Mammary epithelial cell (primary cell): ENCODE measurements at places on chromosomes 16 and 17.

DNA sequence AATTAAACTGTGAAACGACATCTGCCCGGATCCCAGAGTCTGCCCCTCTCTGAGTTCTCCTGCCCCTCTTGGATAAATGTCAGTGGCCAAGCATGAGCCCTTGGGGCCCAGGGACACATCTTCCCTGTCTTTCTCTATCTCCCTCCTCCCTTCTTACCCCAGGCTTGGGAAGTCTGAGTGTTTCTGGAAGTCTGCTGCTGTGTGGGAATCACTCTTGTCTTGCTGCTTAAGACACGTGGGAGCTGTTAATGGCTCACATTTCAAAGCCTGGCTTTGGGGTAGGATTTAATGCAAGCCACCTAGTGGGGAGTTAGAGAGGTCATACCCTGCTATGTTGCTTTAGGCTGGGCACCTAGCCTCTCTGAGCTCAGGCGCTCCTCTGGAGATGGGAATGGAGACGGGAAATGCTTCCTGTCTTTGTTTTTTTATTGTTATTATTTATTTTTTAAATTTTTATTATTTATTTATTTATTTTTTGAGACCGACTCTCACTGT lies 218.5 kb upstream of the CIBAR2 start:
- peak; percentile 61 for DNase-seq

GRCh38 chr16:75475420-75475847 lies 10.9 kb upstream of the TMEM170A start:
- no peak for DNase-seq

DNA sequence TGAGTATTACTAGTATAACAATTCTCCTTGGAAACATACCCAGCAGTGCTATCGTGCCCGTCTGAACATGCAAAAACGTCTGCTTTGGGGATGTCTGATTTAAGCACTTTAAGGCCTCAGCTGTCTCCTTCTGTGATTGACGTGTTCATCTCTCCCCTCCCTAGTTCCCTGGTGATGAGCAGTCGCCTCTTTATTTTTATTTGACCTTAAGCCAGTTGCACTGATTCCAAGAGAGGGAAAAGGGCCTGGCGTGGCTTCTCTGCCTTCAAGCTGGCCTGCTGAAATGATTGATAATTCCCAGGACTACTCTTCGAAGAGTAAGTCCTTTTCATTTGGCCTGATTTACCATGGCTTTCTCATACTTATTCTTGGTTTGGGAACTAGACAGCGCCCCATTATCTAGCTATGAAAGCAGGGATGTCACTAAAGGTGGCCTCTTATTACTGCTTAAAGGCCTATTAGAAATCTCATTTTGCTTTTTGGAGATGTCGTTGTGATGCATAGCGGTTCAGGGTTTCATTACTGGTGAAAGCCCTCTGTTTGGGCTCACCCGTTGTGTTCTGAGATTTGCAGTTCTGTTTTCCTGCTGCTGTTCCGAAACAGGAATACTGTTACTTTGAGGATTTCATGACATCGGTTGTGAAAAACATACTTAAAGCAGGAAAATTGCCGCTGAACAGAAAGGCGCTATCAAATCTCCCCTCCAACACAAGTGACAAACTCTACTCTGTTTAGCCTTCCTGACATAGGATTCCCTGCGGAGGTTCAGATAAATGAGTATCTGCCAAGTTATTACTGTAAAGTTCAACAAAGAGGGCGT lies 65.5 kb downstream of the IQCK start:
- no peak for DNase-seq

DNA sequence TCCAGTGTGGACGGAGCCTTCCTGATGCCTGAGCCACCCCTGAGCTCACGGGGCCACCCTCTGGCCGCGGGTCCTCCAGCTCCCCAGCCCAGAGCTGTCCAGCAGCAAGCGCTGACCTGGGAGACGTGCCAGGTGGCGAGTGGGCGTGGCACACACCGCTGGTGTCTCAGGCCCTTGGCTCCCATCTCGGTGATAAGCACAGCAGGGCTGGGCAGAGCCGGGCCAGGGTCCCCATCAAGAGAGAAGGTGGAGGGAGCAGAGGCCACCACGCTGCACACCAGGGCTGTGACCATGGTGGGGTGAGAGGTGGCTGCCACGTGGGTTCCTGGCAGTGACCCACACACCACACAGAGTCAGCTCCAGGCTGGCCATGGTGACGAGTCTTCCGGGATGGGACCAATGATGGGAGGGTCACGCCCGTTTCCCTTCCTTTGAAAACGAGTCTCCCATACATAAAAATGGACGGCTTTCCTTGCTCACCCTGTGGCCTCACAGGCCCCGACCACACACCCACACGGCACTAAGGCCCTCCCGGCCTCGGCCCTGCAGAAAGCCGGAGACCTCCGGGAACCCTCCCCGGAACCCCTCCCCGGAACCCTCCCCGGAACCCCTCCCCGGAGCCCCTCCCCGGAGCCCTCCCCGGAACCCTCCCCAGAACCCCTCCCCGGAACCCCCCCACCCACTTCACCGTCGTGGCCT lies 16.8 kb downstream of the UTS2R start:
- DNase-seq: no peak

- DNase-seq: no peak
Measured at GRCh38 chr16:886802-887731, 83.7 kb downstream of the LMF1 start.

GRCh38 chr16:19746561-19746960 lies 28.5 kb downstream of the IQCK start:
- no peak for DNase-seq

DNA sequence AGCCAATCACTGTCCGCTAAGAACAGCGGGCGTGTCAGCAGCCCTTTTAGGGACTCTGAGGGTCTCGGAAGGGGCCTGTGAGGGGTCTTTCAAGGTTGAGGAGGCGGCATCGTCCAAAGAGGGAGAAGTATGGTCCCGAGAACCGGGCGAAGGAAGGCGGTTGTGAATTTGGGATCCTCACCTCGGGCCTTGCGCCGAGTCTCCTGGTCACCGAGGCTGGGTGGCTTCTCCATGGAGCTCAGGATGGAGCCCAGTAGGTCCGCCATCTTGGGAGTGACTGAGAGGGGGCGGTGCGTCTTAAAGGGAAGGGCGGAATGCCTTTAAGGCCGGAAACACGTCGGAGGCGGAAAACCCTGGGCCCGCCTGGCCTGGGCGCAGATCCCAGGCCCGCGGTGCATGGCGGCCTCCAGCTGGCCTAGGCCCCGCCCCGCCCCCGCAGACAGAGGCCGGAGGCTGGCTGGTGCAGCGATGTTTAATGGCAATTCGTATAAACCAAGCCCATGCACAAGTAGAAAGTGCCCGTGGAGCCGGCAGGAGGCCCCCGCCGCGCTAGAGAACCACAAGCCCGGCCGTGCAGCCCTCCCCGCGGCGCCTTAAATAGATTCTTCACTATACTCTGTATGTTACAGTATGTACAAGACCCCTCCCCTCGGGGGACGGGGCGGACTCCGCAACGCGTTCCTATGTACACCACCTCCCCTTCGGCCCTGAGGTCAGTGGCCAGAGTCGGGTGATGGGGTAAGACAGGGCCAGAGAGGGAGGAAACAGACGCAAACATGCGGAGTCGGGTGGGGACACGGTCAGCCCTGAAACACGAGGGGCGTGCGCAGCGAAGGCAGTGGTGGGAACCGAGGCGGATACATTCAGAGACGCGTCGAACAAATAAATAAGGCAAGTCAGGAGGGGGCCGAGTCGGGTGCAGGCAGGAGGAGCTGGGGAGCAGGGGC lies at the start of gene SPAG7:
SPAG7 (minus strand) TSS at position 279 of the 947 bp plus-strand sequence; CDS start at position 266, 13 bp downstream.
- peak; percentile 95 for DNase-seq

DNA sequence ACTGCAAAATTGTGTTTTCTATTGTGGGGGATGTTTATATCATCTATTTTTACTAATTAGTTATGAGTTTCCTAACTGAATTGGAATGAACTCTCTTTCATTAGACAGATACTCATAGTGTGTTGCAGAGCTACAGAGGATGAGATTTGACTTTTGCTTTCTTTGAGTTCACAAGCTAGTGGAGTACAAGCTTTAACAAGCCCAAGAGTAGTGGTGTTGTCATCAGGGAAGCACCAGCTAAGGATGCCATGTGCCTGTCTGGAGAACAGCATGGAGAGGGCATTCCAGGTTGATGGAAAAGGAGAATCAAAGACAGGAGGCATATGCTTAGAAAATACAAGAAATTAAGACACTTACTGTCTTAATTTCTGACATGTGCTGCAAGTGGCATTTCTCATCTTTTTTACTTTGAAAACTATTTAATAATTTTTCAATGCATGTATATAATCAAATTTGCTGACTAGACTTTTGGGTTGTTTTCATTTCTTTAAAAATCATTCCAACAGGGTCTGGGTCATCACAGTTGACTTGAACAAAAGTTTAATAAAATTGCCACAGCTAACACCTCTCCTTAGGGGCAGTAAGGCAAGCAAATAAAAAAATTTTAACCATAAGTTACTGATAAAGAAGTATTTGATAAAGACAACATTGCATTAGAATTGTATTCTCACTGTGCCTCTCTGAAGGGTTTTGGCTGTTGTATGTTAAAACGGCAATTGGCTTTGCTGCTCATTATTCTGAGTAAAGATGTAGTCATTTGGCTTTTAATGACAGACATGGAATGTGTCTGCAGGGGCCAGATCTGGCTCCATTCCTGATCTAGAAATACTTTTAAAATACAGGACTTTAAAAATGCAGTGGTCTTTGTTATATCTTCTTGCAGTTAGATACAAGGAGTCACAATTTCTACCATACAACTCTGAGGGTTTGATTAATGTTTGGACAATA lies 323.7 kb upstream of the CDH11 start:
- peak; percentile 8 for DNase-seq

- DNase-seq: no peak
Measured at GRCh38 chr17:64001763-64002529, 3.8 kb downstream of the PRR29 start.

- no peak for DNase-seq
Measured at GRCh38 chr17:31598921-31599571, 207.6 kb downstream of the RAB11FIP4 start.

DNA sequence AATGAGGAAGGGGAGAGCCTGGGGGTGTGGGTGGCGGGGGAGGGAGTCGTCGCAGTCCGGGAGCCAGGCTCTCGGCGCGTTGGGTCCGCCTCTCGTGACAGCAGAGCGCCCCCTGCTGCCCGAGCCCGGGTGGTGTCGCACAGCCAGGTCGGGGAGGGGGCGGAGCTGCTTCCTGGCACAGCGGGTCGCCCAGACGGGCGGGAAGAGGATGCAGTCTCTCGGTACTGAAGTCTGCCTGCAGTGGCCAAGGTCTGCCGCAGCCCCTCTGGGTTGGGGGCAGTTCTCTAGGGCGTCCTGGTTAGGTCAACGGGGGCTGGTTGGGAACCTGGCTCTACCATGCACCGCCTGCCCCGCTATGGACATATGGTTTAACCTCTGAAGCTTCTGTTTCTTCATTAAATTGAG lies 38.2 kb upstream of the CCDC182 start:
- DNase-seq: peak; percentile 13

DNA sequence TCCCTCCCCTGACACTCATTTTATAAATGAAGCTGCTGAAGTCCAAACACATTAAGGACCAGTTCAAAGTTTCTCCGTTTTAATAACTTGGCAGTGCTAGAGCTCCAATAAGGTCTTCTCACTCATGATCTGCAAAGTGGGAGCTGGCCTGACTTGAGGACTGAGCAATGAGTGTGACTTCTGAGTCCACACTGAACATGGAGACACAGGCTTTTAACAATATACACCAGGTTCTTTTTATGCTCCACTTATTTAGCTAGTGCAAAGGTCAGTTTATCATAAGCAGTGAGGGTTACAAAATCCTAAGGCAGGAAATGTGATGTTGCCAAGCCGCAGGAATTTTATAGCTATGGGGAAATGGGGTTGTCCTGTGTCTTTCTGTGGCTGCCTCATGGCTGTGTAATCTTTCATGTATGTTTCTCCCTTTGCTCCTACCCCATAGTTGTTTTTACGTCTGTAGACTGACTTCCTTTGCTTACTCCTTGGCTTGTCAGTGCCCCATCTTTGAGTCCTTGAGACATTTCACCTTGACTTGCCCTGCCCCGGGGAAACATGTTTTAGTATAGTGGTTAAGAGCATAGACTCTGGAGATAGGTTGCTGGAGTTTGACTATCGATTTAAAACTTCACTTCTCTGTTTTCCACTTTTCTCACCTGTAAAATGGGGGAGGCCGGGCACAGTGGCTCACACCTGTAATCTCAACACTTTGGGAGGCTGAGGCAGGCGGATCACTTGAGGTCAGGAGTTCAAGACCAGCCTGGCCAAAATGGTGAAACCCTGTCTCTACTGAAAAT lies 12.2 kb upstream of the MMD start:
- peak; percentile 93 for DNase-seq

DNA sequence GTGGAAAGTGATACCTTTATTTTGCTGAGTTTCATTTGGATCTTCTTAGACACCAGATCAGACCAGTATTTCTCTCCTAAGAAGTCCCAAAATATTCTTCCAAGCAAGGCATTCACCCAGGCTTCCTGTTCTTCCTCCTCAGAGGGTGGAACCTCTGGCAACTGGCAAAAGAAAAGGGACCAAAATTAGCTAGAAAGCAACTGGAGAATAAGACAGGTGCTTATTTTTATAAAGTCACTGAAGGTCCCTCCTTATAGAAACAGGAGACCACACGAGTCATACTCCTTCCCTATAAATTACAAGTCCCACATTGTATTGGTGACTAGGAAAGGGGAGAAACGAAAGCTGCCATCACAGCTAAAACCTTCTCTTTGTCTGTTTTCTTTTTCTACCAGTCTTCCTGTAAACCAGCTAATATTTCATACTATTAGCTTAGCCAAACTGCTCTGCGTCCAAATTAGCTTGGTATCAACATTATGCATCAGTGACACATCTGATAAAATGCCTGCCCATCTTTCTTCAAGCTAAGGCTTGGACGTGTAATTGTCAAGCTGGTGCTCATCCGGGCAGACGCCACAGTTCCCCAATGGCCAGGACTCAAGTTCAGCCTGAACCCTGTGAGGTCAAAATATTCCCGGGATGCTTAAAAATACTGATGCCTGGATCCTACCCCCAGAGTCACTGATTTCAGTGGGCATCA lies 47.5 kb upstream of the ERN1 start:
- DNase-seq: no peak

- DNase-seq: no peak
Measured at GRCh38 chr17:34371405-34372100, 8.5 kb upstream of the CCL1 start.

- DNase-seq: peak; percentile 81
Measured at GRCh38 chr17:82241183-82241925, 12.5 kb downstream of the SLC16A3 start.

GRCh38 chr16:88924834-88925539 lies 52.0 kb downstream of the CBFA2T3 start:
- peak; percentile 68 for DNase-seq

- DNase-seq: peak; percentile 47
Measured at GRCh38 chr16:71524566-71525553, 1.4 kb upstream of the CHST4 start.

GRCh38 chr16:14600164-14600563 lies 29.9 kb downstream of the PARN start:
- no peak for DNase-seq

- peak; percentile 64 for DNase-seq
Measured at GRCh38 chr16:59988591-59988990, 1254.5 kb upstream of the GOT2 start.

GRCh38 chr16:11977376-11978041 lies 975 bp downstream of the SNX29 start:
- peak; percentile 69 for DNase-seq

- DNase-seq: no peak
Measured at GRCh38 chr17:3919123-3919624, 2.9 kb upstream of the P2RX1 start.

- no peak for DNase-seq
Measured at GRCh38 chr16:70660672-70661350, 14.5 kb downstream of the IL34 start.

- peak; percentile 98 for DNase-seq
Measured at GRCh38 chr16:85395207-85395912, 217.8 kb upstream of the GSE1 start.
